A549 treated with CpdA at 1 μM for 4 hours (cell line): ENCODE measurements at places on chromosomes 7 and 10. TPM values are rescaled to one million over a fixed set of nuclear protein-coding genes. Genes with fewer than 3 reads are reported as not detected.

Gene GIMAP1
- not detected in 5 replicates for total RNA-seq

Gene STK31
- 0.27 to 0.81 TPM (median 0.62 TPM) in 5 replicates for total RNA-seq

Gene CCDC172
- total RNA-seq: not detected in 5 replicates

Gene LDB3
- 0.02 to 0.13 TPM (median 0.06 TPM) in 3 of 5 replicates, not detected in the others for total RNA-seq

Gene CRYGN
- total RNA-seq: not detected in 5 replicates

Gene PRSS37
- total RNA-seq: not detected in 5 replicates

Gene GPRIN2
- total RNA-seq: 20.8 to 34.6 TPM (median 26.3 TPM) in 5 replicates

Gene NRAP
- total RNA-seq: not detected in 5 replicates

Gene ABLIM1
- 28.7 to 43.6 TPM (median 35.1 TPM) in 5 replicates for total RNA-seq

Gene CYP26A1
- 2.2 to 3.4 TPM (median 3.0 TPM) in 5 replicates for total RNA-seq

Gene ST7
- total RNA-seq: 25.8 to 28.1 TPM (median 26.3 TPM) in 5 replicates

Gene GNGT1
- total RNA-seq: 0.11 TPM in 1 of 5 replicates, not detected in the others

Gene KCTD7
- 6.2 to 8.8 TPM (median 7.2 TPM) in 5 replicates for total RNA-seq

Gene SPDYE16
- not detected in 5 replicates for total RNA-seq

Gene ATOH7
- 0.17 to 0.48 TPM (median 0.31 TPM) in 5 replicates for total RNA-seq

Gene SMIM30
- 30.1 to 41.8 TPM (median 34.5 TPM) in 5 replicates for total RNA-seq

Gene SFTPD
- 0.14 to 0.48 TPM (median 0.22 TPM) in 4 of 5 replicates, not detected in the other for total RNA-seq

Gene METTL2B
- total RNA-seq: 24.3 to 26.7 TPM (median 25.1 TPM) in 5 replicates

Gene FAM170B
- total RNA-seq: not detected in 5 replicates

Gene ELOVL3
- total RNA-seq: 0.21 to 0.50 TPM (median 0.37 TPM) in 5 replicates

Gene BTBD16
- 0.40 to 0.86 TPM (median 0.52 TPM) in 5 replicates for total RNA-seq

Gene SAP25
- 0.61 to 0.85 TPM (median 0.71 TPM) in 5 replicates for total RNA-seq

Gene TMEM139
- 0.48 to 1.1 TPM (median 1.0 TPM) in 5 replicates for total RNA-seq

Gene ELFN1
- total RNA-seq: 0.30 to 0.57 TPM (median 0.47 TPM) in 5 replicates

Gene UPK3BL2
- total RNA-seq: 2.3 to 3.1 TPM (median 2.4 TPM) in 5 replicates

Gene GALNT17
- total RNA-seq: not detected in 5 replicates

Gene CYP2C8
- 0.17 TPM in 1 of 5 replicates, not detected in the others for total RNA-seq

Gene SHH
- 1.2 to 1.6 TPM (median 1.4 TPM) in 5 replicates for total RNA-seq

Gene ETV1
- total RNA-seq: 2.5 to 3.4 TPM (median 2.7 TPM) in 5 replicates

Gene HOGA1
- 0.81 to 2.0 TPM (median 1.3 TPM) in 5 replicates for total RNA-seq

Gene LEP
- total RNA-seq: not detected in 5 replicates

Gene TRIM4
- 25.5 to 27.8 TPM (median 26.6 TPM) in 5 replicates for total RNA-seq

Gene CLDN4
- 3.2 to 7.0 TPM (median 4.9 TPM) in 5 replicates for total RNA-seq

Gene PLEKHS1
- 0.02 to 0.13 TPM (median 0.07 TPM) in 4 of 5 replicates, not detected in the other for total RNA-seq

Gene MMP21
- total RNA-seq: 0.13 TPM in 1 of 5 replicates, not detected in the others

Gene ZPBP
- not detected in 5 replicates for total RNA-seq

Gene PNLIPRP3
- not detected in 5 replicates for total RNA-seq

Gene STEAP1B
- 0.03 to 0.21 TPM (median 0.17 TPM) in 3 of 5 replicates, not detected in the others for total RNA-seq

Gene ADAMTS14
- 0.07 to 0.13 TPM (median 0.10 TPM) in 5 replicates for total RNA-seq

Gene SEC23IP
- 41.8 to 50.8 TPM (median 49.5 TPM) in 5 replicates for total RNA-seq

Gene TMEM130
- 0.33 to 0.52 TPM (median 0.46 TPM) in 5 replicates for total RNA-seq

Gene HOXA9
- total RNA-seq: 0.45 to 1.3 TPM (median 0.73 TPM) in 5 replicates

Gene ASZ1
- total RNA-seq: not detected in 5 replicates

Gene GDF10
- total RNA-seq: 0.06 to 0.17 TPM (median 0.13 TPM) in 5 replicates

Gene ADRB1
- 0.41 to 0.94 TPM (median 0.74 TPM) in 5 replicates for total RNA-seq

Gene ACTR1A
- 84.0 to 96.4 TPM (median 93.6 TPM) in 5 replicates for total RNA-seq

Gene SPDYE11
- total RNA-seq: not detected in 5 replicates

Gene TFEC
- total RNA-seq: 0.01 to 0.10 TPM in 2 of 5 replicates, not detected in the others

Gene GRM8
- 0.11 to 0.15 TPM in 2 of 5 replicates, not detected in the others for total RNA-seq

Gene KLF14
- 0.03 to 0.06 TPM (median 0.05 TPM) in 3 of 5 replicates, not detected in the others for total RNA-seq

Gene PRRT4
- 0.34 to 0.63 TPM (median 0.41 TPM) in 5 replicates for total RNA-seq

Gene TCERG1L
- not detected in 5 replicates for total RNA-seq

Gene SLC39A12
- total RNA-seq: not detected in 5 replicates

Gene TMEM196
- not detected in 5 replicates for total RNA-seq
